ENCODE measurements at places on chromosomes 2 and 18.

DNA sequence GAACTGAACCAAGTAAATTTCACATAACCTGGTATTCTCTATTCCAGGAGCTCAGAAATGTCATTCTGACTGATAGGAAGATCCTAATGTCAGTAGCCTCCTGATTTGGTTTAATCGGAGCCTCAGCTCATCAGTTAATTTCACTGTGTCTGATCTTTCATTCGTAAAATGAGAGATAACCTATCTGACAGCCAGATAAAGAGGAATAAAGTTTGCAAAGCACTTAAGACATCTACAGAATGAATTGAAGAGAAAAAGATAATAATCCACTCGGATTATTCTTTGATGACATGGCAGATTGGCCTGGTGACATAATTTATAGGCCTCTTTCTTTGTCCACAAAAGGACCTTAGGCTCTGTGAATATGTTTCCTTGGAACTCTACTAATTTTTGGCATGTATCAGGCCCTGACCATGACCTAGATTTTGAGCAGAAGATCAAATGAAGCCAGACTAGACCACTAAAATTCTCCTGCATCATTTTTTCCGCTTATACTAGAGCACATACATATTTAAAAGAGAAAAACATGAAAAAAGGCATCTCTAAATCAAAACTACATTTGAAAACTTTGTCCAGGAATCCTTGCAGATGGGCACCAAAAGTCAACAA, 312.4 kb downstream of the MTX2 start:
- no peak for DNase-seq

DNA sequence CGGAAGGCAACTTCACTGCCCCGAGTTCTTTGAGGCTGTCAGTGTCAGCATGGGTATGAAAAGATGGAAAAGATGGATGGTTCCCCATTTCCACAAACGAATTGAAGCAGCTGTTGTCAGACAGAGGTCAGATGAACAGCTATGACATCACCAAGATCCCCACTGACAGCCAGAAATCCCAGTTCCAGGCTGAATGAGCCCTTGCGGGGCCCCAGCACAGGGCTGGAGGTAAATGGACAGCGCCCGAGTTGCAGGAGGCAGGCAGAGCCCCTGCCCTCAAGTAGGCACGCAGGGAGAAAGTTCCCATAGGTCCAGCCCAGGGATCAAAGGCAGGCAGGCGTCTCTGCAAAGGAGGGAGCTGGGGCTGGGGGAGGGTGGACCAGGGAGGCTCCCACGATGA, 169.5 kb upstream of the AGAP1 start:
- no peak for DNase-seq

GRCh38 chr2:67215214-67216055, 181.7 kb upstream of the ETAA1 start:
- no peak for DNase-seq

DNA sequence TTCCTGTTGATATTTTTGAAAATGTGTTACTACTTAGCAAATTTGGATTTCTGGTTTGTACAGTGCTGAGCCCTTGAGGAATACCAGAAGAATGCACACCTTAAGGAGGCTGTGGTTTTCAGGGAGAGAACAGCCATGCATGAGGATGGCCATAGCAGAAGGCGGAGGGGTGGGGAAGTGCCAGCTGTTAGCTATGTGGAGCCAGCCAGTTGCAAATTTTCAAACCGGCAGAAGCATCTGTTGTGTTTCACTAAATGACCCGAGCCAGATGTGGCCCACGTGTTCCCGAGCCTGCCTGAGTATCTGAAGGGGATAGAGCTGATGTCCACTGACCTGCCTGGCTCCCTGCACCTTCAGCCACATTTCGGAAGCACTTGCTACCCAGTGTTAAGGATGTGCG, 16.4 kb upstream of the RBM44 start:
- DNase-seq = no peak
